Foreskin keratinocyte (primary cell): ENCODE measurements at places on chromosomes 5 and 9. TPM values are rescaled to one million over a fixed set of nuclear protein-coding genes. Genes with fewer than 3 reads are reported as not detected.

DNA sequence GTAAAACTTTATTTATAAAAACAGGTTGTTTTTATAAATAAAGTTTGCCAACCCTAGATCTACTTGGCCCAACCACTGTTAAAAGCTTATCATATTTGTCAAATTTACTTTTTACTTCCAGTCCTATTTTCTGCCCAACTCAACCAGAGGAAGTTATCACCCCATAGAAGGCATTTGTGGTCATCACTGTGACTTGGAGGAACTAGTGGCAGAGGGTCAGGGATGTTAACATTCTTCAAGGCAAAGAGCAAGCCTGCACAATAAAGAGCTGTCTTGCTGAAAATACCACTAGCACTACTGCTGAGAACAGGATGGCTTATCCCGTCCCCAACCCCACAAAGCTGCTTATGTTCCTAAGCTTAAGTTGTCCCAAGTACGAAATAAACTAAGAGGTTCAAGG lies 22.3 kb downstream of the TTC33 start:
- no peak for DNase-seq

DNA sequence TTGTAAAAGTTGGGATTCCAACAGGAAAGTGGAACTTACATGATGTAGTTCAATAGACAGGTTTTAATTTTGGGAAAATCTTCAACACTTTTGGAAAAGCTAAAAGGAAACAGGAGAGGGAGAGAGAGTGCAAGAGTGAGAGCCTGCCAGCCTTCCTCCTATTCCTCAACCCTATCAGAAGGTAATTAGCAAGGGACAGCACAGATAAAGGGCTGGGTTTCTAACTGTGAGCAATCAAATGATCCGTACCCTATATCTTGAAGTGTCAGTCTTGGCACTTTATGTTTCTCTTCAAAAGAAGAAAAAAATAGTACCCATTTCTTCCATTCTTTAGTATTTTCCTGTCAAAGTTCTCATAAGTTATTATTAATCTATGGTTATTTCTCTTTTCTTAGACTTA lies 79.4 kb downstream of the FER start:
- DNase-seq, result no peak

GRCh38 chr5:94577466-94578245 lies 40.7 kb downstream of the KIAA0825 start:
- DNase-seq, result no peak

- DNase-seq, result peak; percentile 7
These were observed 48.7 kb downstream of the FBXW11 start for GRCh38 chr5:171957591-171958251.

GRCh38 chr5:179378116-179378440 lies 32.8 kb upstream of the ADAMTS2 start:
- no peak for DNase-seq

DNA sequence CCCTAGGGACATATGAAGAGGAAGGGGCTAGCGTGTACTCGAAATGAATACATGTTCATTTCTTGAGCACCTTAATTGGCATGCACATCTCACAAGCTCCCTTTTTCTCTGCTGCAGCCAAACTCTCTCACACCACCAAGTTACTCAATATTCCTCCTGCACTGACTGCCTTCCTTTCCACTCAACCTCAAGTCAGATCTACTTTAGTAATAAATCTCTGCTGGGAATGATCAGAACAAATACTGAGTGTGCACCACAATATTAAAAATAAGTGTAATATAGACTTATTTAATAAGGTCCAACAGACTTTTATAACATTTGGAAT lies 995.8 kb upstream of the WWC1 start:
- no peak for DNase-seq

GRCh38 chr9:71106992-71107391 lies 14.4 kb downstream of the TRPM3 start:
- no peak for DNase-seq

DNA sequence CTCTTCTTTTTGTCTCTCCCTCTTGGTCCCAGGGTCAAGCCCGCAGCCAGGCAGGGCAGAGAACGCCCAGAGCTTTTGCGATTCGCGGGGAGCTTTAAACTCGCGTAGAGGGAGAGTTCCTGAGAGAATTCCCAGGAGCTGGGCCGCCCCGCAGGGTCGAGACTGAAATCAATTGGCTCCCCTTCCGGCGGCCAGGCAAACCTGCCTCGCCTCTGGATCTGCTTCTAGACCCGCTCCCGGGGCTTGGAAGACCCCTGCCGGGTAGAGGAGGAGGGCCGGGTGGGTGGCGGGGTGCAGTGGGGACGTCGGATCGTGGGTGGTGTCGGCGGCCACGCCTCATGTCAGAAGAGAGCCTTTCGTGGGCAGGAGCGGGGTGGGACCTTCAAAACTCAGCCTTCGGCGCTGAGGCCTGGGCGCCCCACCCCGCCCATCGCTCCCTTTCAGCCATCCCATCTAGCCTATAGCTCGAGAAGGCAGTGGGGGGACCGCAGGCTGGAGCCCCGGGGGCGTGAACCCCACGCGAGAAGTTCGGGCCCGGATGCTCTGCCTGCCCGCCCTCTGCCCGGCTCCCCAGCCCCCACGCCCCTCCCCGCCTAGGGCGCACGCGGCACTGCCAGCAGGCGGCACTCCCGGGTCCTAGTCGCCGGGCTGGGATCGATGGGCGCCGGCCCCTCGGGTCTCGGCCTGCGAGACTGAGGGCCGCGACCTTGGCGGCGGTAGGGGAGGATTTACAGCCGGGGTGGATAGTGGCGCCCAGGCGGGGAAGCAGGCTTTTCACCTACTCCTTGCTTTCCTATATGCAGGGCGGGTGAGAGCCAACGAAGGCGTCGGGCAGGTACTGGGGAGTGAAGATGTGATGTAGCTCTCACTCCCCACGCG lies 6.1 kb downstream of the PRDM6 start:
- no peak for DNase-seq

- DNase-seq, result peak; percentile 20
These were observed 37.3 kb upstream of the CTNND2 start for GRCh38 chr5:11941566-11941965.

GRCh38 chr9:708551-709432 lies 132.7 kb upstream of the DMRT1 start:
- DNase-seq, result no peak

DNA sequence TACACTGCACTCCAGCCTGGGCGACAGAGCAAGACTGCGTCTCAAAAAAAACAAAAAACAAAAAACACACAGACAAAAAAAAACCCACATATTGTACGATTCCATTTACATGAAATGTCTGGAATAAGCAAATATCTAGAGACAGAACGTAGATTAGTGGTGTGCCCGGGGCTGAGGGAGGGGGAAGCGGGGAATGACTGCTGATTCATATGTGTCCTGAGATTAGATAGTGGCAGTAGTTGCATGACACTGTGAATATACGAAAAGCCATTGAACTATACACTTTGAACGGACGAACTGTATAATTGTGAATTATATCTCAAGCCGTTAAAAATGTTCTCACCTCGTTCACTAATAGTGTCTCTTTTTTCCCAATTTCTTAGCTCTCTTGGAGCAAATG lies 23.9 kb downstream of the FGF1 start:
- DNase-seq, result no peak

GRCh38 chr5:137441476-137441875 lies 57.6 kb downstream of the SPOCK1 start:
- no peak for DNase-seq

DNA sequence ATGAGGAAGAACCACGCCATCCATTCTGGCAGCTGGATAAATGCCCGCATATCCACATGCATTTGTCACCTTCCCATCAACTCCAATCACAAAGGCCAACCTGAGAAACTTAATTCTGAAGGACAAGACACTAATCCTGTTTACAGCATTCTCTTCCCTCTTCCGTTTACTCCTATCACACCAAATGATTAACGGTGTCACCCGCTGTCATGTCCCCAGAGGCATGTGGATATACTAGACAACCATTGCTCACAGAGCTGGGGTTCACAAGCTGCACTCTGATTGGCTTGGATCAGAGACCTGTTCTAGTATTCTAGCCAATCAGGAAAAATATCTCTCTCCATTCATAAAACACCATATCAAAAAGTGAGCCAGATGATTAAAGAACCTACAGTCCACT lies 3.6 kb downstream of the MACROH2A1 start:
- DNase-seq, result no peak

GRCh38 chr5:181246276-181247049 lies 2.8 kb upstream of the RACK1 start:
- peak; percentile 73 for DNase-seq

- no peak for DNase-seq
These were observed 789 bp downstream of the COL27A1 start for GRCh38 chr9:114155995-114156656.

- no peak for DNase-seq
These were observed 168.1 kb downstream of the KDM4C start for GRCh38 chr9:6925836-6926235.

- no peak for DNase-seq
These were observed 168.2 kb downstream of the ARHGAP26 start for GRCh38 chr5:142938266-142938880.

GRCh38 chr5:116652903-116653302 lies 78.3 kb upstream of the SEMA6A start:
- DNase-seq, result peak; percentile 36

DNA sequence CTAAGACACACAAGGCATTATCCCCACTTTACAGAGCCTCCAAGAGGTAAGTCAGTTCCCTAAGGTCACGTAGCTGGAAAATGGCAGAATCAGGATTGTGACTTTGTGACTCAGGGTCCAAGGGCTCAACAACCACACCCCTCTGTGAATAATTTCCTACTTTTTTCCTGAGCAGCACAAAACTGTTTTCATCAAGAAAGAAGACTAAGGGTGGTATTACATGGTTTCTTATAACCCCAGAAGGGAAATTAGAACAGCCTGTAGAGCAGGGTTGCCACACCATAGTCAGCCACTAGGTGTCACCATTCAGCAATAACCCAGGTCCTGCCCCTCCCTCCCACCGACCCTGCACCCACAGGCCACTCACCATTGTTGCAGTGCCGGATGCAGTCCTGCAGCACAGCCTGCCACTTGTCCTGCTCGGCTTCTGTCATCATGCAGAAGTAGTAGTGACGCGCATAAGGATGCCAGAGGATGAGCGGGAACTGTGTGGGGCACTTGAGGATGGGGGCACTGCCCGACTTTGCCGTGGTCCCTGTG lies 72.1 kb downstream of the LRSAM1 start:
- DNase-seq, result no peak

DNA sequence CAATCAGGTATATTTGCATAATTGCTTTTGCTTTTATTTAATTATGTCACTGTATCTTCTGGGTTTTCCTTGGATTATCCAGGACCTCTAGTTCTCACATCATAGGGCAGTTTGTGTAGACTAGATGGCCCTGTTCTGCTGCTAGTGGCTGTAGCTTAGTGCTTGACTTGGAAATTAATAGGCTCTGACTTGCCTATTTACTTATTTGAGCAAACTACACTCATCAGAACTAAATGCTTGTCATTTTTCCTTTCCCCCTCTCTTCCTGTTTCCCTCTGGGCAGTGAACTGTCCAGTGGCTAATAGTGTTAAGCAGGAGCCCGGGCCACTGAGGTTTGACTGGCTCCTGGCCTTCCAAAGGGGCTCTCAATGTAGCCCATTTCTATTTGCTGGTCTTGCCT lies 135.7 kb downstream of the MAN2A1 start:
- DNase-seq, result peak; percentile 45

- no peak for DNase-seq
These were observed 274.3 kb upstream of the TRPC7 start for GRCh38 chr5:136639616-136640015.

GRCh38 chr9:125464591-125465385 lies 203.2 kb downstream of the GAPVD1 start:
- no peak for DNase-seq

DNA sequence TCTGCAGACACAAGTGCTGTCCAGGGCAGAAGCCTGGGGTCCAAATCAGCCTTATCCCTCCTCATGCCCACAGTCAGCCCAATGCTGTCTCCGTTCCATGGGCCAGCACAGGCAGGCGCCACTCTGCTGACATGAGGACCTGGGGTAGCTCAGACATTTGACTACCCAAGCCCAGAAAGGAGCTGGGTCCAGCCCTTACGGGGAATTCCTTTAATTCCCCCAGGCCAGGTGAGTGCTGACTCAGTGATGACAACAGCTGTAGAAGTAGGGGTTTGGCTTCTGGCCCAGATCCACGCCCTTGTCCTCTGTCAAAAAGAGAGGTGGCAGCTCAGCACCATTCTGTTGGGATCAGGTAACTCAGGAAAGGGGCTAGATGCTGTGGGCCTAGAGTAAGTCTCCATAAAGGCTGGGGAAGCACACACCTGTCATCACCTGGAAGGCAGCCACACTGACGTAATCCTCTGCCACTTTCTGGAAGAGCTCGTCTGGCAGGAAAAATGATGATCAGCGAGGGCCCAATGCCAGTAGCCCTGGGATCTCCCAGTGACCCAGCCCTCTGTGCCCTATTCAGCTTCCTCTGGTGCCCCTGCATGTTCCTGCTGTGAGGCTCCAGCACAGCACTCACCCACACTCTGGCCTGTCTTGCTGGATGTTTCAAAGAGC lies 1.9 kb downstream of the RAB24 start:
- DNase-seq, result peak; percentile 92

GRCh38 chr5:159536646-159537045 lies 206.4 kb upstream of the IL12B start:
- DNase-seq, result no peak

- no peak for DNase-seq
These were observed 243.7 kb downstream of the HSPA4 start for GRCh38 chr5:133295520-133295919.

- no peak for DNase-seq
These were observed 14.2 kb downstream of the RABL6 start for GRCh38 chr9:136821826-136822544.

- DNase-seq, result no peak
These were observed 9.4 kb downstream of the TRAF1 start for GRCh38 chr9:120916991-120917880.

- no peak for DNase-seq
These were observed 5.7 kb downstream of the RAPGEF1 start for GRCh38 chr9:131734165-131734610.

GRCh38 chr5:31894141-31894540 lies 255.2 kb downstream of the PDZD2 start:
- no peak for DNase-seq

Gene PCDHGA4
- 0.02 TPM in 1 of 2 replicates, not detected in the other for polyA plus RNA-seq

Gene GPX8
- 44.5 and 49.1 TPM in 2 replicates for polyA plus RNA-seq

Gene NEUROG1
- polyA plus RNA-seq, result not detected in 2 replicates

Gene HK3
- not detected in 2 replicates for polyA plus RNA-seq

Gene ADAMTSL2
- not detected in 2 replicates for polyA plus RNA-seq

Gene TAF11L14
- not detected in 2 replicates for polyA plus RNA-seq

Gene BARHL1
- not detected in 2 replicates for polyA plus RNA-seq

Gene SLC6A19
- polyA plus RNA-seq, result not detected in 2 replicates

Gene EGFLAM
- polyA plus RNA-seq, result 0.07 and 0.50 TPM in 2 replicates

Gene CAMK4
- polyA plus RNA-seq, result 0.41 and 1.2 TPM in 2 replicates

Gene PAEP
- not detected in 2 replicates for polyA plus RNA-seq

Gene PCDHA10
- polyA plus RNA-seq, result not detected in 2 replicates

Gene NREP
- 1.0 and 1.5 TPM in 2 replicates for polyA plus RNA-seq
